ENCODE measurements at places on chromosomes 6 and 20.
A peak's percentile ranks its signal among the peaks of the same experiment; 100 is the strongest.

- peak; percentile 34 for DNase-seq
Observed at GRCh38 chr20:56839786-56840185, 210.7 kb downstream of the TFAP2C start.

DNA sequence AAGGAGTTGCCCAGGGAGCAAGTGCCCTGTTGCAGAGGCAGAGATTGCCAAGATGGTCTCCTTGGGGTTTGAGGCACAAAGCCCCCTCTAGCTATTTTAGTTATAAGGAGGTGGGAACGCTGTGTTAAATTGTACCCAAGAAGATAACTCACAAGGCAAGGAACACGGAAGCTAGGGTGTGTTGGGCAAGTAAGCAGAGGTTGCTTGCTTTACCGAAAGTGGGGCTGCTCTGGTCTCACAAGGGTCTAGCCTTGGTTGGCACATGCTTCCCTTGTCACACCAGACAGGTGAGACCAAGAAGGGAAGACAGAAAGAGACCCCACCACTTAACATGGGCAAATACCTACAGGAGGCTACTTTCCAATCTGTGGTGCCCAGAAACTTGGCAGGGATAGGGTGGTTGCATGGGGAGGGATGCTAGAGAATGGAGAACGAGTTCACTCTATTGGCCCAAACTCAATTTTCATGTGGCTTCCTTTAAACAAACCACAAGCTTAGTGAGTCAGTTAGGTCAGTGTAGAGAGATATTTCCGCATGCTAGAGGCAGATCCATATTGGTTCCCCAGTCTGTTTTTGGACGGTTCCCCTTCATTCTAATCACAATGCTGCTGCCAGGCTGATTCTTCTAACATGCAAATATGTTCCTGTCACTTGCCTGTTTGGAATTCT, 42.4 kb downstream of the PLAGL1 start:
- DNase-seq, result peak; percentile 40

GRCh38 chr6:10415617-10416480, 975 bp upstream of the TFAP2A start:
- DNase-seq, result no peak

- DNase-seq, result no peak
Observed at GRCh38 chr6:152696522-152696921, 1.2 kb upstream of the MYCT1 start.

DNA sequence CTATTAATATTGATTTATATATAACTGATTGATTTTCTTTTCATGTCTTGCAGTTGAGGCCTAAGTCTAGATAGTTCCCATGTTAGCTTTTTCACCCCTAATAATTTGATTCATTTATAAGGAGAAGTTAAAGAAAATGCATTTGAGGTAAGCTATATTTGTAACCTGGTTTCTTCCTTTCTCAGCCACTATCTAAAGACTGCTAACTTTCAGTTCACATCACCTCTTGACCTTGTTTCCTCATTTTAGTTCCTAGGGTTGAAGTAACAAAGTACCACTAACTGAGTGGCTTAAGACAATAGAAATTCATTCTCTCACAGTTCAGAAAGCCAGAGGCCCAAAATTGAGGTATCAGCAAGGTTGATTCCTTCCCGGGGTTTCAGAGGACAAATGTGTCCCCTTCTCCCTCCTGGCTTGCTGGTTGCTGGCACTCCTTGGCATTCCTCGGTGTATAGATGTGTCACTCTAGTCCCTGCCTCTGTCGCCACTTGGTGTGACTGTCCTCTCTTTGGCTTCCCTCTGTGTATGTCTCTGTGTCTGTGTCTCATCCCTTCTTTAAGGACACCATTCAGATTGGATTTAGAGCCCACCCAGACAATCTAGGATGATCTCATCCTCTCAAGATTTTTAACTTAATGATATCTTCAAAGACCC, 55.9 kb upstream of the C20orf144 start:
- DNase-seq, result no peak

DNA sequence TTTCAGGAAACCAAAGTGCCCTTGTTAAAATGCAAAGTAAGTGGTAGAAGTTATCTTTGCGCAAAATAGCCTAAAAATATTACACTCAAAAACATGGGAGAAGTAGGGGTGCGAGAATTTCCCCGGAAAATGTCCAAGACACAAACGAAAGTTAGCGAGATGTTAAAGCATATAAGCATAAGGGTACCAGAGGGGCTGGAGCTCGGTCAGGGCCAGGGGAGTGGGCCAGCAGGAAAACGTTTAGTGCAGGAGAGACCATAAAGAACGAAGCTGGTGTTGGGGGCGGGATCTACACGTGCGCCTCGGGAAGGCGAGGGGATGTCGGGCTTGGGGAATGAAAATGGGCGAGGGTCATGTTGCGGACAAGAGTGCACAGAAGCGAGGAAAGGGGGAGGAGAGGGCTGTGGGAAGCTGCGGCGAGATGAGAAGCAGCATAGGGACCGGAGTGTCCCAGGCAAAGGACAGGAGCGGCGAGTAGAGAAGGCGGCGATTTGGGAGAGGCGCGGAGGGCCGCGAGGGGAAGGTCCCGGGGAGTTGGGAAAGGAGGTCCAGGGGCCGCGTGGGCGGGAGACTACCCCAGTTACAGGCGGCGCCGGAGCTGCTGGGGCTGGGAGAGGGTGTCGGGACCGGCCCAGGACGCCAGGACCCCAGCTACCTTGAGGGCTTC, 600 bp downstream of the XPO5 start:
- no peak for DNase-seq

GRCh38 chr20:34817801-34818200, 7.7 kb downstream of the NCOA6 start:
- DNase-seq, result no peak

DNA sequence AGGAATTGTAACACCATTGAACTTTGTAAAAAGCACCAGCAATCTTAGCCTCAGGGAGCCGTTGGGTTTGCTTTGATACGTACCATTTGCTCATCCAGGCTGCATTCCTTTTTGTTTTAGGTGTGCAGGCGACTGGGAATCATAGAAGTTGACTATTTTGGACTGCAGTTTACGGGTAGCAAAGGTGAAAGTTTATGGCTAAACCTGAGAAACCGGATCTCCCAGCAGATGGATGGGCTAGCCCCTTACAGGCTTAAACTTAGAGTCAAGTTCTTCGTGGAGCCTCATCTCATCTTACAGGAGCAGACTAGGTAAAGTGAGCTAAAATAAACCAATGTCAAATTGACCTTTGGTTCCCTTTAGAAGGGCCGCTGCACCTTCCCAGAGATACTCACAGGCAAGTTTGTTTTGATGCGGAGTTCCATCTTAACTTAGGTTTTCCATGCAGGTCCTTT, 1.6 kb downstream of the MYLIP start:
- no peak for DNase-seq

DNA sequence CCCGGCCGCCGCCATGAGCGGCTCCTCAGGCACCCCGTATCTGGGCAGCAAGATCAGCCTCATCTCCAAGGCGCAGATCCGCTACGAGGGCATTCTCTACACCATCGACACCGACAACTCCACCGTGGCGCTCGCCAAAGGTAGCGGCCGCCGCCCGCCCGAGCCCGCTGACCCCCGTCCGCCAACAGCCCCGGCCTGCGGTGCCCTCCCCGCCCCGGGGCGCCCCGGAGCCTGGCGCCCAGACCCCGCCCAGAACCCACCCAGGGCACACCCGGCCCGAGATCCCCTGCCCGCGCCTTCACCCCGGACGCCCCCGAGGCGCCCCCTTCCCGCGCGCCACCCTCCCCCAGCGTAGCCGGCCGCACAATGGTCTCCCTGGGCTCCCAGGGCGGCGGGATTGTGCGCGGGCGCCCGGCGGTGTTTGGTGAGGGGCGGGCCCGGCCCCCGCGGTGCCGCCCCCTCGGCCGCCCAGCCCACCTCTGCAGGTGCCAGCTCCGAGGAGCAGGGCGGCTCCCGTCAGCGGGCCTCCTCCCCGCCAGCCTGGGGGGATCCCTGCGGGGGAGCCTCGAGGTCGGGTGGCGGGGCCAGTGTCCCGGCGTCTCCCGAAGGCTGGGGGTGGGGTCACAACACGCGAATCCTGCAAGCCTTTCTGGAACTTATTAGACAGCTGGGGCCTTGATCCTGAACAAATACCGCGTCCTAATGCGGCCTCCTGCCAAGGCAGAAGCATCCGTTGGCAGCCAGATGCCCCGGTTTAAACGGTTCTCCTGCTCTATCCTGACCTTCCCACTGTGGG, 577 bp downstream of the LSM14B start:
- DNase-seq, result no peak

GRCh38 chr20:33437141-33437911, 6.2 kb downstream of the SNTA1 start:
- no peak for DNase-seq

DNA sequence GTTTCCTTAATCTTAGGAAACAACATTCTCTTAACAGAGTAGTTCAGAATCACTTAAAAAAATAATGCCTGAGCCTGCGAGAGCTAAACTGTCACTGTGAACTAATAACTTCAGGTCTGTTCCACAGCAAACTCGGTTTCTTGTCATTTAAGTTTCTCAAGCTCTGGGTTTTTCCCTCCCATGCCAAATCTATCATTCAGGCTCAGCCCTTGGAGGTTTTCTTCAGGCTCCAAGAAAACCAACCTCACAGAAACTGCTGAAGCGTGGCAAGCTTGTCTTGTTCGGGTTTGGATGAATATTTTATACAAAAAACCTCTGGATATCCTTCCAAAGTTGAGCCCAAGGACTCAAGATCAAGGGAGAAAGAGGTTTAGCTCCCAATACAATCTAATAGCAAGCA, 99.7 kb upstream of the SNX9 start:
- DNase-seq, result no peak

GRCh38 chr6:40358473-40359460, 228.4 kb downstream of the LRFN2 start:
- DNase-seq, result no peak

- no peak for DNase-seq
Observed at GRCh38 chr6:34570066-34570833, 14.1 kb upstream of the SPDEF start.

- no peak for DNase-seq
Observed at GRCh38 chr6:155521719-155522118, 66.1 kb upstream of the NOX3 start.

DNA sequence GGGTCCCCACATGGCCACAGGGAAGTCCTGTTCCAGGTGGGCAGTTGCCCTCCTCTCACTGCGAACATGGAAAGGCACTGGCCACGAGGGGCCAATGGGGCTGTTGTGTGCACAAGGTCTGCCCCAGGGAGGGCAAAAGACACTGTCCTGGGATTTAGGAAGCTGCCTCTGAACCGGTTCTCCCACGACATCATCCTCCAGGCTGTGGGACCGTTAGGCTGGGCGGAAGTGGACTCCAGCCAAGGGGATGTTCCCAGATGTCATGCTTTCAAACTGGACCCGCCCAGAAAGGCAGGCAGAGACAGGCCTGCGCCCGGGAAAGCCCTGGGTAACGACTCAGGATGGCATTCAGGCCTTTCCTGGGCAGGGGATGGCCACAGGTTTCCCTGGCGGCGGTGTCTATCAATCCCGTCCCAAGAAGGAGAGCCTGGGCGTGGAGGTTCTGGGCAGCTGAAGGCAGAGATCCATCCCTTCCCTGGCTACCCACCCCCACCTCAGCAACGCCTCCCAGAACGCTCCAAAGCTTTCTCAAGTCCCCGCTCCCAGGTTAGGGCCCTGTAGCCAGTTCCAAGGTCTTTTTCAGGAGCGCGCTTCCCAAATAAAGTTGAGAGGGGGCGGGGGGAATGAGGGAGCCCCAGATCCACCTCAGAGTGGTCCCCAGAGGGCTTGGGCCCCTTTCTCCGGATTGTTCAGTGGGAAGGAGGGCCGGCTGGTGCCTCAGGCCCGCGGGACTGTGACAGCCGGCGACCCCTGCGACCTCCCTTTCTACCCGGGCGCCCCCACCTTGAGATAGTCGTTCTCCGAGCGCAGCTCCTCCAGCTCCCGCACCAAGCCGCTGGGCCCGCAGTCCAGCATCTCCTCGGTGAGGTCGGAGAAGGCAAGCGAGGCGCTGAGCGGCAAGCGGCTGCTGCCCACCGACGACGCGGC, 13.8 kb upstream of the TLDC2 start:
- DNase-seq, result peak; percentile 83

All from GM04504 (cell line).